CD4-positive, alpha-beta T cell treated with Interleukin-2 at 100 ng/mL for 4 hours (primary cell): ENCODE measurements at places on chromosomes 1 and 21.

- no peak for DNase-seq
Measured at GRCh38 chr1:89287181-89288050, 14.8 kb upstream of the GBP5 start.

DNA sequence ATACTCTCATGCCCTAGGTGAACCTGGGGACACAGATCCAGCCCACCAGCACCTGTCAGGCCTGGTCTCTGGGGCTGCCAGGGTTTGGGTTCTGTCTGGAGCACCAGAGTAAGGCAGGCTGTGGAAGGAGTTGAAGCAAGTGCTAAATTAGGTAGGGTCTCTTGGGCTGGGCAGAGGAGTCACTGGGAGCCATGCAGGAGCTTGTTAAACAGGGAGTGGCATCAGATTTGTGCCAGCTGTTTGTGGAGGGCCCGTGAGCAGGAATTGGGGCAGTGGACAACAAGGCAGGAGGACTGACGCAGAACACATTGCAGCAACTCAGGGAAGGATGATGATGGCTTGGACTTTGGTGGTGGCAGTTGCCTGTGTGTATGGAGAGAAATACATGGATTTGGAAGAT lies 56.3 kb downstream of the PTPRF start:
- no peak for DNase-seq

GRCh38 chr1:180231506-180231921 lies 1.4 kb downstream of the LHX4 start:
- no peak for DNase-seq

DNA sequence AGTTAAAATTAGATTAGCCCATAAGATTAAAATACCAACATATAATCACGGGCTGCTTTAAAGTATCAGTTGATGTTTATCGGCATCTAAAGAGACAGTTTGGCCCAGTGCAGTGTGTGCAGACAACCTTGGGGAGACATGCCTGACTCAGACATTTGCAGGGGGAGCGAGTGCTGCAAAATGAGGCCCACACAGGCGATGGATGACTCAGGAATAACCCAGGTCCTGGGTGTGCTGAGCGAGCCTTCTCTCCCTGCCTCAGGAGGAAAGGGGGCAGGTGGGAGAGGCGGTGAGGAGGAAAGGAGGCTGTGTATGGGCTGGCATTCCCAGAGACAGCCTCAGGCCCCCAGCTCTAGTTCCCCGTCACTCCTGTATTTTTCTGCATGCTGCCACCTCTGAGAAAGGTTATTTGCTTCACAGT lies 9.0 kb downstream of the SLC9A1 start:
- no peak for DNase-seq

DNA sequence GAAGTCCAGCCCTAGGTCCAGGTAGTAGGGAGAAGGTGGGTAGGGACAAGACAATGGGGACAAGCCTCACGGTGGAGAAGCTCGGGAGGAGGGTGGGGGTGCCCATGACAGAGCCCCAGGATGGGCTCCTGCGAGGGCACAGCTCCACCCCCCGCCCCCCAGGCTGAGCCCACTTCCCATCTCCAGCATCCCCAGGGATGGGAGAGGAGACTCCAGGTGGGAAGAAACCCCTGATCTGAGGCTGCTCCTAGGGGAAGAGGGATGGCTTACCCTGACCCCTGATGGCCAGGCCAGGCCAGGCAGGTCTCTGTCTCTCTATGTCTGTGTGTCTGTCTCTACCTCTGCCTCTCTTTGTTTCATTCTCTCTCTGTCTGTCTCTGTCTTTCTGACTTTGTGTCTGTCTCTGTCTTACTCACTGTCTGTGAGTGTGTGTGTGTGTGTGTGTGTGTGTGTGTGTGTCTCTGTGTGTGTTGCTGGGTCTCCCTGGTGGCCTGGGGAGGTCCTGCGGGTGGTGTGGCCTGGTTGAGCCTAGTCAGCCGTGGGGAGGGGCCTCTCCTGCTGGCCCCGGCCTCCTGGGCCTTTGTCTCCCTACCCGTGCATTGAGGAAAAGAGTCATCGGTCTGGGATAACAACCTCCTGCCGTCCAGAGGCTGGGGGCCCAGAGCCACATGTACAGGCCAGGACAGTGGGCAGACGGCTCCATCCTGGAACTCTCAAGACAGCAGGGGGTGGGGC lies 45.7 kb downstream of the WNT9A start:
- no peak for DNase-seq
